ENCODE measurements at places on chromosomes 5 and 9.

GRCh38 chr5:96963267-96963666, 27.4 kb downstream of the LNPEP start:
- DNase-seq: no peak

DNA sequence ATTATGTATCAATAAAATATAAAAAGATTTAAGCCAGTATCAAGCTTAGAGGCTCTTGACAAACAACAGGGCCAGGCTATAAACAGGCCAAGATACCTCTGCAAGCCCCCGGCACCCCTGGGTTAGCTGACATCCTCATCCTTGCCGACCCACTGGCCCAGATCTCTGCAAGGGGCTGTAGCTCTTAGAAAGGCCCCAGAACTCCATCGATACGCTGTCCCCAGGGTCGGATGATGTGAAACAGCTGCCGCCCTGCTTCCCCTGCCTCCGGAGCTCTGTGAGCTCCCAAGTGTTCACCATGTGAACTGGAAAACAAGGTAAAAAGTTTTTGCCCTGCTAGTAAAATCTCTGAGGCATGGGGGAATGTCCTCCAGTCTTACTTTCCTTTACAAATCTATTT, 20.1 kb downstream of the SH3PXD2B start:
- DNase-seq: no peak

DNA sequence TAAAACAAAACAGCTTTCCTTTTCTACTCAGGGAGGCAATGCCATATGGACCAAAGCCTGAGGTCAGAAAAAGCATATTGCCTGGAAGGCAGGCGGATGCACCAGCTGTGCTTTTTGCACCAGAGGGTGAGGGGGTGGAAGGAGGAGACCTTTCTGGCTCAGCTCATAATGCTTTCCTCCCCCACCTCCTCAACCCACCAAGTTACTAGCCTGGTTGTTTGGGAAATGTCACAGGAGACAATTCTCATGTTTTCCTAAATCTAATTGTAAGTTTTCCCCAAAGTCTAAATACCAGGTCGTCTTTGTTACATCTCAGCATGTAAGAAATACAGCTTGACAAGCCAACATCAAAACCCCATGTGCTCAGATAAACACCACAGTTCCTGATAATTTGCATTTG, 72.6 kb upstream of the DMRTA1 start:
- no peak for DNase-seq

DNA sequence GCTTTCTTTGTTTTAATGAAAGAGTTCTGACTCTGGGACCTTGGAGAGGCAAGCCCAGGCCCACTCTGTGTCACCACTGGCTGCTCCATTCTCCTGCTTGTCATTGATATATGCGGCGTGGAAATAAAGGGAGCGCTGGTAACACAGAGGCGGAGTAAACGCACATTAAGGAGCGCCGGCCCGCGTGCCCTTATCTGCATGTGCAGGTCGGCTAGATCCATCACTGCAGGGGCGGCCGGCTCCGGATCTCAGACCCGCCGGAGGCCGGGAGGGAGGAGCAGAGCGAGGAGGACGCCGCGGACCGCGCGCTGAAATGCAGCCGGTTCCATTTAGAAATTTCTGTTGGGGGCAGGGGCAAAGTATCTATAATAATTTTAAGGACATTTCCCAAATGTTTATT, 70.8 kb downstream of the MRPL36 start:
- DNase-seq: no peak

DNA sequence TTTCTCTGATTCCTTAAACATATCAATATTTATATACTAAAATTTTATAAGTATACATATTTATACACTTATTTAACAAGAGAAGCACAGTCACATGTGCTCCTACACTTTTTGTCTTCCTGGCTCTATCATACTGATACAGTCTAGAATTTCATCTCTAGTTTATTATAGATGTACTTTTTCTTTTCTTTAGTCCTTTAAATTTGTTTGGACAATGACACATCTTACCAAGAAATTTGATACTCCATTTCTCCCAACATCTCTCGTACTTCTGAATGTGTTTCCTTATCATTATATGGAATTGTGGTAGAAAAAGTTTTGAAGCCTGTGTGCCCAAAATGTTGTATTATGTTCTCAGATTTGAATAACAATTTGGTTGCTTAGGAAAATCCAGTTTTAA, 104.6 kb downstream of the DMRT2 start:
- DNase-seq: no peak

- peak; percentile 52 for DNase-seq
These were observed 95.5 kb downstream of the ZCCHC7 start for GRCh38 chr9:37215830-37216229.

- DNase-seq: no peak
These were observed 77.6 kb downstream of the MAPKAP1 start for GRCh38 chr9:125629446-125629845.
